Activated CD4-positive, alpha-beta memory T cell treated with anti-CD3 and anti-CD28 coated beads, Interleukin-2, amount 10 ng/mL, durations not matched to agents 7 days and 5 days (primary cell): ENCODE measurements at places on chromosomes 2 and 18. TPM values are rescaled to one million over a fixed set of nuclear protein-coding genes. Genes with fewer than 3 reads are reported as not detected.

GRCh38 chr2:174338671-174339560 lies 4.2 kb downstream of the SP9 start:
- H3K27ac ChIP-seq = peak overlapping the region; percentile 26
- DNase-seq = no peak
- peaks cover 70% of the 10 kb centered on the region for H3K27me3 ChIP-seq

GRCh38 chr2:231347081-231347480 lies 48.4 kb upstream of the B3GNT7 start:
- no peaks in the 10 kb centered on the region for H3K4me1 ChIP-seq

GRCh38 chr2:35784777-35785176 lies 570.8 kb upstream of the CRIM1 start:
- H3K27me3 ChIP-seq = no peaks in the 10 kb centered on the region
- no peaks in the 10 kb centered on the region for H3K36me3 ChIP-seq
- no peak overlapping the region for H3K4me3 ChIP-seq
- no peaks in the 10 kb centered on the region for H3K4me1 ChIP-seq

- no peak overlapping the region for H3K4me3 ChIP-seq
- no peak overlapping the region for H3K27ac ChIP-seq
- no peaks in the 10 kb centered on the region for H3K27me3 ChIP-seq
- H3K36me3 ChIP-seq = no peaks in the 10 kb centered on the region
- DNase-seq = no peak
- no peaks in the 10 kb centered on the region for H3K4me1 ChIP-seq
These were observed 1690.4 kb upstream of the SLC39A10 start for GRCh38 chr2:193966590-193966989.

DNA sequence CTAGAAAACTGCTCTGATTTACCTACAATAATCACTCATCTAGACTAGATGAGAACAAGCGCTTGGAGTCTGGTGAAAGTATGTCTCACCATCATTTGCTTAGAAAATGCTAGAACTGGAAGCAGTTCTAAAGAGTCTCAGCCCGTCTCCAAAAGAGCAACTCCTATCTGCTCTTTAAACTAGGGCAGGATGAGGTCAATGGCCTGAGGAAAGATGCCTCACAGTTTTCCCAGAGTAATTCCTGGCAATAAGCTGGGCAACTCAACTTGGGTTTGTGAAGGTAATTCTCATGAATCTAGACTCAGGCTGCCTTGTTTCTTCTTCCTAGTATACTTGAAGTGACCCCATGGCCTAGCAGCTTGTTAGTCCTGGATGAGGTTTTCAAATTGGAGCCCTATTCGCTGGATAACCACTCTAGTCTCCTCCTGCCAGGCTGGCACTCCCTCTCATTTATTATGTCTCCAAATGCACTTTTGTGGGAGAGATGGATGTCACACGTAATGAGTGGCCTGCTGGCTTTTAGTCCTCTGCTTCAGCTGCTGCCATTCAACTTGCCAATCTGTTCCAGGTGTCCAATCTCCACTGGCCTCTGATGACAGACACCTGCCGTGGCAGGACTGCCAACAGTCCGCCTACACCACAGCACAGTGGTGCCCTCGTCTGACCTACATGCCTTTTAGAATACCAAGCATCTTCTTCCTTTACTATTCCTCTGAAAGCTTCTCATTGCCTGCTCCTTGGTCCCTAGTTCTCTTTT lies 80.9 kb downstream of the CABYR start:
- no peak for DNase-seq
- H3K27ac ChIP-seq = no peak overlapping the region
- peaks cover 19% of the 10 kb centered on the region for H3K27me3 ChIP-seq
- no peaks in the 10 kb centered on the region for H3K4me1 ChIP-seq

- no peak overlapping the region for H3K4me3 ChIP-seq
- peaks cover 25% of the 10 kb centered on the region for H3K4me1 ChIP-seq
These were observed 11.8 kb upstream of the KCMF1 start for GRCh38 chr2:84959095-84959565.

DNA sequence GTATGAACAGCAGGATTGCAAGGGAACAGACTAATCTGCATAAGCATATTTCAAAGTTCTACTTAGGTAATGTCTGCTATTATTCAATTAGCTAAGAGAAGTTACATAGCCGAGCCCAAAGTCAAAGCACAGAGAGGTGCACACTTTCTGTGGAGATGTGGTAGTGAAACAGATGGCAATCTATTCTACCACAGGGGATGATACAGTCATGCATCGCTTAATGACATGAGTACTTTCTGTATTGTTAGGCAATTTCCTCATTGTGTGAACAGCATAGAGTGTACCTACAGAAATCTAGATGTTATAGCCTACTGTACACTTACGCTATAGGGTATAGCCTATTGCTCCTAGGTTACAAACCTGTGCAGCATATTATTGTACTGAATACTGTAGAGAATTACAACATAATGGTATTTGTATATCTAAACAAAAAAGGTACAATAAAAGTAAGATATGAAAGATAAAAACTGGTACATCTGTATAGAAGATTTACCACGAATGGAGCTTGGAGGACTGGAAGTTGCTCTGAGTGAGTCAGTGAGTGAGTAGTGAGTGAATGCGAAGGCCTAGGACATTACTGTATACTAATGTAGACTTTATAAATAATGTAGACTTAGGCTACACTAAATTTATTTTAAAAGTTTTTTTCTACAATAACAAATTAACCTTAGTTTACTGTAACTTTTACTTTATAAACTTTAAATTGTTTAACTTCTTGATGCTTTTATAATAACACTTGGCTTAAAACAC lies 197.6 kb downstream of the MBD5 start:
- no peak overlapping the region for H3K4me3 ChIP-seq
- H3K36me3 ChIP-seq = peaks cover 5% of the 10 kb centered on the region
- H3K27ac ChIP-seq = no peak overlapping the region
- no peaks in the 10 kb centered on the region for H3K4me1 ChIP-seq
- no peak for DNase-seq
- H3K27me3 ChIP-seq = no peaks in the 10 kb centered on the region

GRCh38 chr2:17301437-17301836 lies 216.8 kb downstream of the RAD51AP2 start:
- H3K27ac ChIP-seq = no peak overlapping the region
- H3K27me3 ChIP-seq = no peaks in the 10 kb centered on the region
- H3K4me3 ChIP-seq = no peak overlapping the region
- no peaks in the 10 kb centered on the region for H3K4me1 ChIP-seq

- H3K27me3 ChIP-seq = peaks cover 4% of the 10 kb centered on the region
- no peak overlapping the region for H3K27ac ChIP-seq
- H3K4me3 ChIP-seq = no peak overlapping the region
- no peaks in the 10 kb centered on the region for H3K36me3 ChIP-seq
These were observed 206.3 kb downstream of the TSN start for GRCh38 chr2:121961761-121962160.

DNA sequence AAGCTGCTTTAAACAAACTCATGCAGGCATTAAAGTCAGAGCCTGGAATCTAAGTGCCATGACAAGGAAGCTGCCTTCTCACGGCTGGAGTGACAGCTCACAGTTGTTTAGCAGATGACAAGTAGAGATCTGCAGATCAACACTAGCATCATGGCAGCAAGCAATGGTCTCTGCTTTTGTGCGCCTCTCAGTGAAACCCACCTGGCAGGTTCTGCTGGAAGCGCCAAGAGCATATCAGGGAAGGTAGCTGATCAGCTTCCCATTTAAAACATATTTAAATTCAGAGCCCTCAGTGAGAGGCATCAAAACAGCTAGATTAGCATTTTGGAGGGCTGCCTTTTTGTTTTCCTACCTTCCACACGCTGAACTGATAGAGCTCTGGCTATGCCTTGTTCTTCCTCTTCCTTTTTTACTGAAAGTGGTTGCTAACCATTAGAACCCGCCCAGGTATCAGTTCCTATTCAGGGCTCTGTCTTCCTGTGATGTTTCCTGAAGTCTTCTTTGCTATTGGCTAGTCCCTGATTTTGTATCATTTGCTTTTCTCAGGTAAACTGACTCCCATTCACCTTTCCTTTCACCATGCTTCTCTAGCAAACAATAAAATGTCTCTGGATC lies 70.8 kb downstream of the TMEM200C start:
- H3K36me3 ChIP-seq = no peaks in the 10 kb centered on the region
- no peaks in the 10 kb centered on the region for H3K27me3 ChIP-seq
- no peak overlapping the region for H3K4me3 ChIP-seq

DNA sequence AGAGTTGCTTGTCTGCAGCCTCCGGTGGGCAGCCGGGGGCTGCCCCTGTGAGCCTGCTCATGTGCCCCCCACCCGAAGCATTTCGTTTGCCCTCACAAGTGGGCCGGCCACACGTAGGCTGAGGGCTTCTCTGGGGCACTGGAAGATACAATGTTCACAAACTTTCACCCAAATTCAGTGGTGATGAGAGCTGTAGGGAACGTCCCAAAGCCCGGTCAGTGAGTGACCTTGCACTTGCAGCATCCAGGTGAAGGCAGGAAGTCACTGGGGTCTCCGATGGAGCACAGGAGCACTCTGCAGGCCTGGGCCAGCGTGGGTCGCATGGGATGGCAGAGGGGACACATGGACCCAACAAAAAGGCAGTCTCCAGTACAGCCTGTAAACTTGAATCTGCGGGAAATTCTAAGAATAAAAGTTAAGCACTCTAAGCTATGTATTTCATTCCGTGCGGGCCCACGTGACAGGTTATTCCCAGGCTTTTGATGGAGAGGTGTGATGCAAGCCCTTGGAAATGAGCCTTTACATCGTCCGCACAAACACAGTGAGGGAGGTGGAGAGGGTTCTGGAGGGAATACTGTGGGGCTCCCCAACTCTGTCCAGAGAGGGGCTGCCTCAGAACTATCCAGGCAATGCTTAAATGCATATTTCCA lies 42.5 kb downstream of the CNGA3 start:
- peaks cover 2% of the 10 kb centered on the region for H3K4me1 ChIP-seq
- no peak overlapping the region for H3K27ac ChIP-seq
- no peak for DNase-seq
- no peaks in the 10 kb centered on the region for H3K36me3 ChIP-seq

- no peaks in the 10 kb centered on the region for H3K4me1 ChIP-seq
- no peak overlapping the region for H3K27ac ChIP-seq
- no peaks in the 10 kb centered on the region for H3K36me3 ChIP-seq
- H3K4me3 ChIP-seq = no peak overlapping the region
- DNase-seq = no peak
- no peaks in the 10 kb centered on the region for H3K27me3 ChIP-seq
These were observed 749.0 kb upstream of the ZEB2 start for GRCh38 chr2:145268931-145269330.

DNA sequence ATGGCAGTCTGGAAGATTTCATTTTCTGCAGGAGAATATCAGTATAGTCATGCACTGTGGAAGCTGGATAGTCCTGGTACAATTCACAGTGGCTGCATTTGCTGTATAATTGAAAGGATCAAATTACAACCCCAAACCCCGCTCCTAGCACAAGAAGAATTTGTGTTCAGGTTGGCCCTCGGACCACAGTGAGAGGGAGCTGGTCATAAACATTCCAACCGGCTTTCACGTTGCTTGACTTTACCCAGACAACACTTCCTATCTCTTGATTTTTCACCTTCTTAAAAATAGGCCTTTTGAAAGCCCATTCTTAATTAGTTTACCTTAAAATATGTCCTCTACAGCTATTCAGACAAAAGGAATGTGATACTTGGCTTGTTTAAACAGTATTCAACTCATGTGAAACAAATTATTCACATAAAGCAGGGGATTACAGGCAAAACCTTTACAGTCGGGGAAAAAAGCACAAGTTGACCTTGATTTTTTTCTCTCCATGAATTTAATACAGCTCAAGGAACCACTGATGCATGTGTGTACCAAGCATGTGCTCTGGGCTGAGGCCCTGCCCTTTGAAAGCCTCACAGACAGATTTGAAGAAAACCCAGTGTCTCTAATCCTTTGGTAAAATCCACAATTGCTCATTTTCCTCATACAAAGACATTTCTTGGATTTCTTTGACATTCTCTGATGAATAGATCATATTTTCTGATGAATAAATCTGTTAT lies 143.0 kb upstream of the SOX11 start:
- no peak overlapping the region for H3K4me3 ChIP-seq
- no peak for DNase-seq
- no peaks in the 10 kb centered on the region for H3K36me3 ChIP-seq
- H3K27ac ChIP-seq = no peak overlapping the region

DNA sequence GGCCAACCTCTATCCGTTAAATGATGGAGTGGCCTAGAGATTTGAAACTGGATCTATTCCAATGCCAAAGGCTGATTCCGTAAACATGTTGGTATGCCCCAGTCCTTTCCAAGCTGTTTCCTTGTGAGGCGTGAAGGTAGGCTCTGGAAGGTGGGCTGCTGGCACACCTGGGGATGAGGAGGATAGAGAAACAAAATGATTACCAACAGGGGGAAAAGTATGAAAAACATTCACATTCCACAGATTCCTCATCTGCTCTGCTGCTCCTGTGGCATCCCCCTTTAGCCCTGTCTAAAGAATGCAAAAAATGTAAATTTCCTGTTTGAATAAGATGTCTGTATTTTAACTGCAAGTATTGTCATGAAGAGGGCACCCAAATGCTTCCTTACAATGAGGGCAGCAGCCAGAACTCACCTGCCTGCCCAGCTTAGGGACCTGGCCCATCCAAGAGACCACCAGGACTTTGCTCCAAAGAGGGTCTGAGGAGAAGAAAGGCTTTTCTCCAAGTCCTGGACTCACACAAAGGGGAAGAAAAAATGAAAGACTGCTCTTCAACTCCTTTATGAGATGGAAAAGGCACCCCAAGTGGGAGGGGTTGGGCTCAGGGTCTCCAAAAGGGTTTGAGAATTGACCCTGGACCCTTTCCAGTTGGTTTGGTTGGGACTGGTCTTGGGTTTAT lies 132.3 kb upstream of the PELI1 start:
- no peaks in the 10 kb centered on the region for H3K36me3 ChIP-seq
- no peaks in the 10 kb centered on the region for H3K27me3 ChIP-seq
- peaks cover 26% of the 10 kb centered on the region for H3K4me1 ChIP-seq
- no peak overlapping the region for H3K27ac ChIP-seq
- H3K4me3 ChIP-seq = no peak overlapping the region

GRCh38 chr2:99700482-99701398 lies 210.9 kb upstream of the REV1 start:
- no peak overlapping the region for H3K4me3 ChIP-seq
- DNase-seq = no peak
- H3K27ac ChIP-seq = no peak overlapping the region

AQP12B gene
- total RNA-seq = not detected

NCK2 gene
- total RNA-seq = 75.9 TPM

SKA1 gene
- total RNA-seq = 44.6 TPM

LOXL3 gene
- 0.70 TPM for total RNA-seq

COLEC12 gene
- total RNA-seq = not detected
